Fibroblast of the aortic adventitia (primary cell): ENCODE measurements at places on chromosomes 6 and 20. TPM values are rescaled to one million over a fixed set of nuclear protein-coding genes. Genes with fewer than 3 reads are reported as not detected.

DNA sequence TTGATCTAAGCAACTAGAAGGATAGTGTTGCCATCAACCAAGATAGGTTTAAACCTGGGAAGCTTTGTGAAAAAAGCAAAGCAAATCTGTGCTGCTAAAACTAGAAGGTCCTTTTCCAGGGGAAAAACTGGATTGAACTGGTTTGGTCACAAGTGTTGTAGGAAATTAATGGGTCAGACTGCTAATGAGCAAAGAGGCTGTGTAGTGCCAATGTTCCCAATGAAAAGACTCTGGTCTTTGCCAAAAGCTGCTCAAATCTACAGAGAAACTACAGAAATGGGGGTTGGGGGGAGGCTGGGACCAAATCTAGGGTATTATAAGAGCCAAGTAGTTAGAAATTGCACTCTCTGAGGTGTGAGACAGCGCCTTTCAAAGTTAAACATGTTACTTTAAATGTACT, 85.0 kb downstream of the PLCG1 start:
- no peak for DNase-seq

GRCh38 chr6:2237001-2237400, 8.4 kb downstream of the GMDS start:
- DNase-seq, result peak; percentile 95

ASCC3 gene
- 87.5 and 132 TPM in 2 replicates for total RNA-seq

DNA sequence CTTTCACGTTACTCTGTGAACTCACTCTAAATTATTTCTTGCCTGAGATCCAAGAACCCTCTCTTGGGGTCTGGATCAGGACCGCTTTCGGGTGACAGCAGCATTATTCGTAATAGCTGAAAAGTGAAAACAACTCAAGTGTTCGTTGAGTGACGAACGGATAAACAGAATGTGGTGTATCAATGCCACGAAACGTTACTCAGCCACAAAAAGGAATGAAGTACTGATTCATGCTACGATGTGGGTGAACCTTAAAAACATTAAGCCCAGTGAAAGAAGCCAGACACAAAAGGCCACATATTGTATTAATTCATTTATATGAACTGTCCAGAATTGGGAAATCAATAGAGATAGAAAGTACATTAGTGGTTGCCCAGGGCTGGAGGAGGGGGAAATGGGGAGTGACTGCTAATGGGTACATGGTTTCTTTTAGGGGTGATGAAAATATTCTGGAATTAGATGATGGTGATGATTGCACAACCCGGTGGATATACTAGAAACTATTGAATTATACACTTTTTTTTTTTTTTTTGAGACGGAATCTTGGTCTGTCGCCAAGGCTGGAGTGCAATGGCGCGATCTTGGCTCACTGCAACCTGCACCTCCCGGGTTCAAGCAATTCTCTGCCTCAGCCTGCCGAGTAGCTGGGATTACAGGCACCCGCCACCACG, 8.4 kb downstream of the PTGIS start:
- peak; percentile 100 for DNase-seq

- no peak for DNase-seq
Observed at GRCh38 chr20:14957402-14957801, 620.0 kb upstream of the FLRT3 start.

ARMC2 gene
- total RNA-seq, result 1.6 and 2.5 TPM in 2 replicates

GRCh38 chr20:21529863-21530262, 16.0 kb upstream of the NKX2-2 start:
- DNase-seq, result no peak

BPIFB2 gene
- total RNA-seq, result not detected in 2 replicates

DNA sequence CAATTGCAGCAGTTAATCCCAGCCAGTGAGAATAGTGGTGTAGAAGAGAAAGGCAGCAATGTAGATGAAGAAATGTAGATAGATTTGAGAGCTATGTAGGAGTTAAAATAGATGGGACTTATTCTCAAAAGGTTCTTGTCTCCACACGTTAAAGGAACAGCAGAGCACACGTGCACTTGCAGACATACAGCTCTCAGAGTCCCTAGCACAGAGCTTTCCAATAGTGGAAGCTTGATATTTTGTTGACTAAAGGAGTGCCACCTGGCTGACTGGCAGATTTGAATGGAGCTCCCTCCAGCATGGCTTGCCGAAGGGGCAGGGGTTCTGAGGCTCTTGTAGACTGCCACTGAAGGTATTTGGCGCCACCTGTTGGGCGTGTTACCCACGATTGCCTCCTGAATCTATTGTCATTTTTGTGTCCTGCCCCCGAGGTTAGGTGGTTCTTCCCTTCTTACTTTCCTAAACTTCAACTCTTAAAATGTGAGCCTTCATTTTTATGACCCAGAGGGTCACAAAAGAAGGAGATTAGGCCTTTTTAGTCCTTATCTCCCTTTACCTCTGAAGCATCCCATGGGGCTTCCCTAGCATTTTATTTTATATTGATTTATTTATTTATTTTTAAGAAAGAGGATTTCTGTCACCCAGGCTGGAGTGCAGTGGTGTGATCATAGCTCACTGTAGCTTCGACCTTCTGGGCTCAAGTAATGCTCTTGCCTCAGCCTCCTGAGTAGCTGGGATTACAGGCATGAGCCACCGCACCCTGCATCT, 16.4 kb downstream of the BRD2 start:
- peak; percentile 86 for DNase-seq

- peak; percentile 40 for DNase-seq
Observed at GRCh38 chr20:20373091-20373571, 5.2 kb downstream of the INSM1 start.

- peak; percentile 84 for DNase-seq
Observed at GRCh38 chr6:149236589-149236988, 80.9 kb upstream of the TAB2 start.

- DNase-seq, result no peak
Observed at GRCh38 chr20:51828762-51829161, 26.4 kb upstream of the SALL4 start.

- peak; percentile 46 for DNase-seq
Observed at GRCh38 chr20:21505161-21505809, 8.6 kb downstream of the NKX2-2 start.

- DNase-seq, result no peak
Observed at GRCh38 chr20:31570735-31571617, 34.1 kb upstream of the ID1 start.

- peak; percentile 74 for DNase-seq
Observed at GRCh38 chr6:15588971-15589634, 73.7 kb downstream of the DTNBP1 start.

DNA sequence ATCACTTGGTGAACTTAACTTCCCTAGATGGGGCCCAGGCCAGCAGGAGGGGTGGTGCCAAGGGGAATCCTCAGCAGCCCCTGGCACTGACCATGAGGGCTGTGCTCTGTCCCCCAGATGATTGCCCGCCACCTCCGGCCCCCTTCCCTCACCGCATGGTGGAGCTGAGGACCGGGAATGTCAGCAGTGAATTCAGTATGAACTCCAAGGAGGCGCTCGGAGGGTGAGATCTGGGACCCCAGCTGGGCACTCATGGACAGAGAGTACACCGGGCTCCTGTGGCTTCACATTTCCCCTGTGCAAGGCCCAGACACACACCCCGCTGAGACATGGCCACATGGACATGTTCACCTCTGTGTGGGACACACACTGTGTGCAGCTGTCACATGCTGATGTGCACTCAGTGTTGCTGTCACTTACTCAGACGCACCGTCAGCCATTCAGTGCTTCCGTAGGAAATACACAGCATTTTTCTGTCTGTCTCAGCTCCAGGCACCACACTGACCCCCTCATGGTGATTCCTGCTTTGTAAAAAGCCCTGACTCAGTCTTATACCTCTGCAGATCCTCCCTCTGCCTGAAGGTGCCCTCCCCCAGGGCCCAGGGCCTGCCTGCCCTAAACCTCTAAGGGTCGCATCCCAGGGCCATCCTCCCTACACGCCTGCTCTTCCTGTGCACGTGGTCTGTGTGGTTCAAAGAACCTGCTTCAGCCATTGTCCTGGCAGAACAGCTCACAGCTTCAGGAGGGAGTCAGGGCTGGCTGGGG, 4.4 kb downstream of the MYLK2 start:
- no peak for DNase-seq

- DNase-seq, result peak; percentile 95
Observed at GRCh38 chr6:44010411-44011349, 116.6 kb downstream of the MRPL14 start.

DNA sequence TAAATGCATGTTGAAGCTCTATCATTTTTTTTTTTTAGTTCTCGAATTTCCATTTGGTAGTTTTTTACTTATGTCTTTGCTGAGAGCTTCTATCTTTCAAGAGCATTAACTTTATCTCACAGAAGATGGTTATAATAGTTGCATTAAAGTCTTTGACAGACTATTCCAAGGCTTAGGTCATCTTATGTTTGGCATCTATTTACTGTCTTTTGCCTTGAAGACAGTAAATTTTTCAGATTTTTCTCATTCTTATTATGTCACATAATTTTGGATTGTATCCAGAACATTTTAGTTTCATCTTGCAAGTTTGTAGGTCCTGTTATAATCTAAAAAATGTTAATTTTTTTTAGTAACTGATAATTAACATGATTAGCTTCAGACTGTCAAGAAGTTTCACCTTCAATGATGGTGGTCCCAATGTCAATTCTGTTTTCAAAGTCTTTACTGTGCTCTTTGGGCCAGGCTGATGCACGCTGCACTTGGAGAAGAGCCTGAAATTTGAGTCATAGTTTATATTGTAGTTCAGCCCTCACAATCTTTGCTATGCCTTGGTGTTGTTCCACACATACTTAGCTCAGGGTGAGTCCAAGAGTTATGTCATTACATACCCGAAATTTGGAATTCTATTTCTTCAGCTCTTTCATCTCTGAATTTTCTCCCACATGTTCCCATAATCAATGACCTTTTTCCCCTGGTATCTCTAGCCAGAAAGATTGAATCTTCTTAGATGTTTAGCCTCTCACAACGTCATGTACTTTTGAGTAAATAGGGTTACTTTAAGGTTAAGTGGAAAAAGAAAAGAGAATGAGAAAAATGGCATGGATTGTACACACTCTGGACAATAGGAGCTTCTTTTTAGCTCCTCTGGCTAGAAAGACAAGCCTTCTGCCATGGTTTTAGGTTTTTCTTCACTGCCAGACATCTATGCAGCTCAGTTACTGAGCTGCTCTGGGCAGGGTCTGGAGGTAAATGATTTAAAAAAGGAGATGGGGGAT, 110.3 kb upstream of the BTBD3 start:
- peak; percentile 94 for DNase-seq

- no peak for DNase-seq
Observed at GRCh38 chr20:63134201-63134612, 81.7 kb downstream of the YTHDF1 start.
